Ascending aorta (tissue), 2 donors: ENCODE measurements at places on chromosomes 2 and 18. TPM values are rescaled to one million over a fixed set of nuclear protein-coding genes. Genes with fewer than 3 reads are reported as not detected.

Gene MAP3K19
- not detected for total RNA-seq

Gene RIT2
- not detected for total RNA-seq

Gene CD8A
- 17.7 TPM for total RNA-seq

Gene CD8B2
- total RNA-seq: not detected

Gene IL37
- total RNA-seq: not detected

Gene FTCDNL1
- total RNA-seq: 3.4 TPM

Gene CCDC141
- total RNA-seq: 2.0 TPM

Gene TWIST2
- 108 TPM for total RNA-seq

Gene MEP1B
- not detected for total RNA-seq

Gene KCNK3
- total RNA-seq: 7.2 TPM

Gene TSPYL6
- total RNA-seq: not detected

Gene NEMP2
- 0.43 TPM for total RNA-seq

Gene CCDC150
- 7.1 TPM for total RNA-seq

Gene ZNF519
- not detected for total RNA-seq

Gene DAPL1
- total RNA-seq: not detected

Gene RAB12
- total RNA-seq: 35.5 TPM

Gene CFAP210
- total RNA-seq: not detected

Gene LIMS3
- total RNA-seq: 21.9 TPM

Gene CETN1
- not detected for total RNA-seq

Gene EPG5
- total RNA-seq: 9.8 TPM

Gene KLHL41
- 0.21 TPM for total RNA-seq

Gene ING5
- 38.1 TPM for total RNA-seq

Gene USP34
- total RNA-seq: 59.3 TPM

Gene POTEE
- total RNA-seq: not detected

Gene MARCHF4
- total RNA-seq: not detected

Gene UBXN2A
- 3.0 TPM for total RNA-seq

Gene SERPINB4
- not detected for total RNA-seq

Gene CNDP1
- total RNA-seq: not detected

Gene POLE4
- total RNA-seq: 57.5 TPM

Gene PSMD1
- 97.4 TPM for total RNA-seq
